Melanocyte of skin (primary cell): ENCODE measurements at places on chromosomes 2 and 18. TPM values are rescaled to one million over a fixed set of nuclear protein-coding genes. Genes with fewer than 3 reads are reported as not detected.

The UGT1A8 gene
- total RNA-seq = not detected in 2 replicates

The ALLC gene
- total RNA-seq = not detected in 2 replicates

The PECR gene
- total RNA-seq = 54.9 and 58.6 TPM in 2 replicates

The GPAT2 gene
- 1.5 and 4.5 TPM in 2 replicates for total RNA-seq

The ADAM23 gene
- total RNA-seq = 5.5 and 18.5 TPM in 2 replicates

The CTLA4 gene
- 2.9 and 6.2 TPM in 2 replicates for total RNA-seq

The GNLY gene
- not detected in 2 replicates for total RNA-seq

The SLC35F5 gene
- total RNA-seq = 201 and 323 TPM in 2 replicates

The FBXO48 gene
- total RNA-seq = 0.73 and 1.4 TPM in 2 replicates

The NEU2 gene
- total RNA-seq = not detected in 2 replicates

The AAMP gene
- 85.0 and 125 TPM in 2 replicates for total RNA-seq
